ENCODE measurements at places on chromosomes 5 and 9. TPM values are rescaled to one million over a fixed set of nuclear protein-coding genes. Genes with fewer than 3 reads are reported as not detected.

AHRR gene
- total RNA-seq: 0.84 TPM

TLX3 gene
- total RNA-seq: not detected

TRPM3 gene
- 0.81 TPM for total RNA-seq

CKS2 gene
- total RNA-seq: 72.5 TPM

SPINK7 gene
- total RNA-seq: 0.44 TPM

CARTPT gene
- total RNA-seq: 9.5 TPM

PCDHGA5 gene
- total RNA-seq: 4.5 TPM

- no peak overlapping the region for H3K27ac ChIP-seq
- H3K36me3 ChIP-seq: no peaks in the 10 kb centered on the region
- no peaks in the 10 kb centered on the region for H3K27me3 ChIP-seq
- DNase-seq: no peak
- H3K4me3 ChIP-seq: no peak overlapping the region
These were observed 56.8 kb downstream of the FAM81B start for GRCh38 chr5:95447961-95448360.

GRCh38 chr5:5085381-5085780 is 54.7 kb upstream of the ADAMTS16 start:
- H3K4me1 ChIP-seq: no peaks in the 10 kb centered on the region
- no peak overlapping the region for H3K4me3 ChIP-seq
- H3K27me3 ChIP-seq: no peaks in the 10 kb centered on the region
- H3K27ac ChIP-seq: no peak overlapping the region

GRCh38 chr9:118059484-118060278 is 355.5 kb downstream of the TLR4 start:
- H3K4me1 ChIP-seq: no peaks in the 10 kb centered on the region
- no peak overlapping the region for H3K27ac ChIP-seq
- peak; percentile 26 for DNase-seq
- no peaks in the 10 kb centered on the region for H3K36me3 ChIP-seq
- no peaks in the 10 kb centered on the region for H3K27me3 ChIP-seq

DNA sequence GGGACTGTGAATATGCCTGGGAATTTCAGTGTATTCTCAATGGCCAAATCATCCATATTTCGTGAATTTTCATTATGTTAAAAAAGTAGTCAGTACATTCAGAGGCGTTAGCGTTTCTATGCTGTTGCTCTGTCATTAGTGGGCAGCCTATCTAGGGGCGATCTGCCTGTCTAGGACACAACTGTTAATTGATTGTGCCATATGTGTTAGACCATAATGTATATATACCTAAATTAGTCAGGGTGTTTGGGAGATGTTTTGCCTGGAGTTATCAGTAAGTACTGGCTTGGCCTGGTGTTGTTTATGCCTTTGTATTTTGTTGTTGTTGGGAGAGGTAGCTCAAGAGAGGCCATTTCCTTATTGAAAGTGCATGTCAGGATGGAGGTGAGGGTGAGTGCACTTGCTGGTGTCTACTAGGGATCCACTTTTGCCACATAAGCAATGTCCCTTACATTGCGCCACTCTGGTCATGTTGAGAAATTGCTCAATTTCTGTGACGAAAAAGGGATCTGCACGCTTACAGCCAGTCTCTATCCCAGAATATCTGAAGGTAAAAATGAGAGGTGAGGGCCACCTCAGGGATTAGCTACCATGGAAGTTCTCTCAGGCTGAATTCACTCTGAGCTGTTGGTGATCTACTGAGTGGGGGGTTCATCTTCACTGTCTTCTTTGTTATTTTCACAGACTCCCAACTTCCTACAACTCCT is 123.3 kb downstream of the ST8SIA4 start:
- H3K27ac ChIP-seq: peak overlapping the region; percentile 78
- H3K36me3 ChIP-seq: no peaks in the 10 kb centered on the region
- no peaks in the 10 kb centered on the region for H3K27me3 ChIP-seq
- peak; percentile 73 for DNase-seq

- H3K4me3 ChIP-seq: no peak overlapping the region
- H3K27me3 ChIP-seq: no peaks in the 10 kb centered on the region
- H3K36me3 ChIP-seq: no peaks in the 10 kb centered on the region
- DNase-seq: no peak
These were observed 256.7 kb downstream of the IRX1 start for GRCh38 chr5:3852161-3852916.

- H3K4me1 ChIP-seq: no peaks in the 10 kb centered on the region
- no peaks in the 10 kb centered on the region for H3K27me3 ChIP-seq
- no peak overlapping the region for H3K27ac ChIP-seq
- no peak for DNase-seq
- no peak overlapping the region for H3K4me3 ChIP-seq
- H3K36me3 ChIP-seq: no peaks in the 10 kb centered on the region
These were observed 255.3 kb upstream of the TRPC7 start for GRCh38 chr5:136620621-136621020.

DNA sequence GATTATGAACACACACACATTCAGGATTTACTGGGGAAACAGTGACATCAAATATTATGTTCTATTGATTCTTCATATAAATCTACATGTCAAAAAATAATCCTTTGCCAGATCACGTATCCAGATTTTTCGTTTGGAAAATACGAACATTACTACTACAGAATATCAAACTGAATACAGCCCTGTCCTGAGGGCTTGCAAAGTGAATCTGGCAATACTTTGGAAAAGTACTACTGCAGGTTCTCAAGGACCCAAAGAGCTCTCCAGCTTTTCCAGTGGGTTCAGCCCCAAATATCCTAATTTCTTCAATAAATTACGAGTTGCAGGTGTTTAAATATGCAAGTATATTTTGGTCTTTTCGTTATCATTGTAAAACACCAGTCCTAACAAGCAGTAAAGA is 411 bp upstream of the NDUFS4 start:
- H3K27ac ChIP-seq: no peak overlapping the region
- H3K4me1 ChIP-seq: peaks cover 17% of the 10 kb centered on the region
- H3K27me3 ChIP-seq: no peaks in the 10 kb centered on the region
- no peaks in the 10 kb centered on the region for H3K36me3 ChIP-seq
- H3K4me3 ChIP-seq: no peak overlapping the region

DNA sequence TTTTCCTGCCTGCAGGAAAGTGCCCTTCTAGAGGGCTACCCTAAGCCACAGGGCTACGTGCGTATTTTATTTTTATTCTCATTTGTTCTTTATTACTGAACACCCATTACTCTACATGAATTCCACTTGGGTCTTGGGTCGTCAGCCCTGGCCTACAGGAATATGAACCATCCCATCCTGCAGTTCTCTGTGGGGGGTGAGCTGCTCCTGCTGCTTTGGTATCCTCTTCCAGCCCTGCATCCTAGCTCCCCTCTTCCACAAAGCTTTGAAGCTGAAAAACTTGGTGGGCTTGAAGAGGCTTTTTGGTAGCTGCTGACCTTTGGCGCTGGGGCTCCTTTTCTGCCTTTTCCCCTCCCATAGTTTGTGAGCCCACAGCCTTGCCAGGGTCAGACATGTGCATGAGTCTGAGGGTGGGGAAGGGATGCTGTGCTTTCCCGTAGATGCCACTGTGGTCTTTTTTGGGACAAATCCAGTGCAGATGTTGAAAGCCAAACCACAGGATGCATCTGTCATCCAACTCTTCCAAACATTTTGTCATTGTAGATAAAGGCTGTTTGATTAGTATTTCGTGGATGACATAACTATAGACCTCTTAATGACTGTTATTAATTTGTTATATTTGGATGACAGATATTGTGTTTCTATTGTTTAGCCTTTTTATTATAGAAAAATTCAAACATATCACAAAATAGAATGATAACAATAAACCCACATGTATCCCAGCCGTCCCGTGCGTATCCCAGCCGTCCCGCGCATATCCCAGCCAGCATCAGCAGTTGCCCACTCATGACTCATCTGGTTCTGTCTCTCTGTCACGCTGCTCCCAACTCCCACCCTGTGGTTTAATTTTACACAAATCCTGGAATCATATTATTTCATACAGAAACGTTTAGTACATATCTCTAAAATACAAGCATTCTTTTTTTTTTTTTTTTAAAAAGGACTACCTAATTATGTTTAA is 43.9 kb downstream of the SLC46A2 start:
- no peak for DNase-seq
- H3K4me3 ChIP-seq: no peak overlapping the region
- H3K4me1 ChIP-seq: no peaks in the 10 kb centered on the region
- no peaks in the 10 kb centered on the region for H3K27me3 ChIP-seq
- no peak overlapping the region for H3K27ac ChIP-seq
- H3K36me3 ChIP-seq: no peaks in the 10 kb centered on the region

- H3K27ac ChIP-seq: no peak overlapping the region
- no peak for DNase-seq
- H3K27me3 ChIP-seq: peaks cover 8% of the 10 kb centered on the region
- no peak overlapping the region for H3K4me3 ChIP-seq
- H3K4me1 ChIP-seq: no peaks in the 10 kb centered on the region
These were observed 12.0 kb upstream of the NRARP start for GRCh38 chr9:137313956-137314560.

DNA sequence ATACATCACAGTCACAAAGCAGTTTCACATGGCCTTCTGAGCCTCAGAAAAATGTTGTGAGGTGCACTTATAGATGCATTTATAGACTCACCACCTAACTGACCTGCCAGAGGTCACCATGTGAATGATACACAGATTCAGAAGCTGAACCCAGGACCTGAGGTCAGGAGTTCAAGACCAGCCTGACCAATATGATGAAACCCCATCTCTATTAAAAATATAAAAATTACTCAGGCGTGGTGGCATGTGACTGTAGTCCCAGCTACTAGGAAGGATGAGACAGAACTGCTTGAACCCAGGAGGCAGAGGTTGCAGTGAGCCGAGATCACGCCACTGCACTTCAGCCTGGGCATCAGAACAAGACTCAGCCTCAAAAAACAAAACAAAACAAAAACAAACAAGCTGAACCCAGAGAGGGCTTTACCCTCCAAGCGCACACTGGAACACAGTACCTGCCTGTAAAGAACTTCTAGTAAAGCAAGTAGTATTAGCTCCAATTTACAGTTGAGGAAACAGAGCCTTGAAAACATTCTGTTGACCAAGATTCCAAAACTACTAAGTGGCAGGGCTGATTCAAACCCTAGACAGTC is 16.3 kb downstream of the ECPAS start:
- no peaks in the 10 kb centered on the region for H3K27me3 ChIP-seq
- H3K4me1 ChIP-seq: peaks cover 45% of the 10 kb centered on the region
- no peaks in the 10 kb centered on the region for H3K36me3 ChIP-seq
- H3K27ac ChIP-seq: peak overlapping the region; percentile 1
- no peak overlapping the region for H3K4me3 ChIP-seq

DNA sequence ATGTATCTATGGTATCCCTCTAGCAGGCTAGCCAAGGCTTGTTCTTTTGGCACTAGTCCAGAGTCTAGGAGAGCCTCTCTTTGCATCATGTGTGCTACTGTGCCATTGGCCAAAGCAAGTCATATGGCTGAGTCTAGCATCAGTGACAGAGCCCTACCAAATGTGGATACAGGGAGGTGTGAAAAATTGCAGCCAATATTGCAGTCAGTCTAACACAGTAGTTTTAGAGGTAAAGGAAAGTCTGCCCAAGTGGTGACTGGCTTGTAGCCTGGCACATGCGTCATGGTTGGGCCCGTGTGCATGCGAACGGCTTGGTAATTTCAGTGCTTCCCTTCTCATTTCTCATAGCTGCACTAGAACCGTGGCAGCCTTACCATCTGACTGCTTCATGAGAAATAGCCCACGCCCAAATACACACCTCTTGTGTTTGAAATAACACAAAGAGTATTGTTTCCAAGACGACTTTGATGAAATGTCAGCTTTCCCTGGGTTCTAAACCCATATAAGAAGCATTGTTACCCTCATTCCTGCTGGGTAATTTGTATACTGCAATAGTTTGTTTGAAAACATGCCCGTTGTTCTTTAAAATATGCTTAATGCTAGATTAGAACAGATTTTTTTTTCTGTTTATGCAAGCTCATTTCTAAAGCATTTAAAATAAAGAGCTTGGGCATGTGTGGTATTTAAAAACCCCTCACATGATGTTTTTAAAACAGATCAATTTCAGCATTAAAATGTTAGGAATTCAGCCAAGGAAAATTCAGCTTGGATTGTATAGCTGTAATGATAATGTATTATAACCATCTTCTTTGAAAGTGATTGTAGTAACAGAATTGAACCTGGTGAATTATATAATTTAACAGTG is 113.2 kb downstream of the TLE4 start:
- no peak overlapping the region for H3K4me3 ChIP-seq
- H3K4me1 ChIP-seq: peaks cover 6% of the 10 kb centered on the region

- no peaks in the 10 kb centered on the region for H3K27me3 ChIP-seq
- no peak overlapping the region for H3K27ac ChIP-seq
- no peaks in the 10 kb centered on the region for H3K36me3 ChIP-seq
- H3K4me1 ChIP-seq: no peaks in the 10 kb centered on the region
These were observed 156.2 kb upstream of the S1PR3 start for GRCh38 chr9:88835038-88835466.

DNA sequence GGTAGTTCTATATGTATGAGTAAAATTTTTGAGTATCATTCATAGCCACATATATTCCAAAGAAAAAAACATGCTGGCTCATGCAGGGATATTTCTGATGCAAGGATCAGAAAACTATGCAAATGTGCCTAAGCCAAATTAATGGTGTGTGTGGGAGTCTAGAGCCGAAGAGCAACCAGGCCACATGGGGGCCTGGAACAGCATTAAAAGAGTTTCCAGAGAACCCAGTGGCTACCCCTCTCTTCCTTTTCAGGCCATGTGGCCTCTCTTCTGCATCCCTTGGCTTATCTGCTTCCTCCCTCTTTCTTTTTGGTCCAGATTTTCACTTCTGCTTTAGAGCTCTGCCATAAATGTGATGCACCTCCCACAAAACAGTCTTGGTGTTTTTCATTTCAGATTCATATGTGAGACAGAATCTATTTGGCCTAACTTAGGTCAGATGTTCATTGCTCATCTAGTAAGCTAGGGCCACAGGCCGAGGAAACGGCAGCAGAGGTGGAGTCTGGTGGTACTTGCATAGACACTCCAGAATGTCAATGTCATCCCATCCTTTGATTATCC is 300.0 kb downstream of the SH3GL2 start:
- H3K27ac ChIP-seq: no peak overlapping the region
- no peak for DNase-seq
- no peaks in the 10 kb centered on the region for H3K36me3 ChIP-seq
- no peaks in the 10 kb centered on the region for H3K27me3 ChIP-seq
- no peak overlapping the region for H3K4me3 ChIP-seq

- H3K4me3 ChIP-seq: no peak overlapping the region
- H3K4me1 ChIP-seq: no peaks in the 10 kb centered on the region
- no peak for DNase-seq
- no peaks in the 10 kb centered on the region for H3K36me3 ChIP-seq
These were observed 246.6 kb downstream of the SLCO4C1 start for GRCh38 chr5:102049517-102049916.

GRCh38 chr5:31770998-31771397 is 132.1 kb downstream of the PDZD2 start:
- no peak for DNase-seq
- H3K4me1 ChIP-seq: peaks cover 16% of the 10 kb centered on the region
- H3K27me3 ChIP-seq: no peaks in the 10 kb centered on the region
- H3K27ac ChIP-seq: no peak overlapping the region
- no peaks in the 10 kb centered on the region for H3K36me3 ChIP-seq

- no peak overlapping the region for H3K27ac ChIP-seq
- no peaks in the 10 kb centered on the region for H3K36me3 ChIP-seq
- H3K4me1 ChIP-seq: no peaks in the 10 kb centered on the region
- DNase-seq: no peak
- no peak overlapping the region for H3K4me3 ChIP-seq
- H3K27me3 ChIP-seq: peaks cover 15% of the 10 kb centered on the region
These were observed 40.5 kb upstream of the PLEKHG4B start for GRCh38 chr5:51500-51823.
